Renal cortex interstitium (tissue), 15 donors: ENCODE measurements at places on chromosomes 3 and 15. TPM values are rescaled to one million over a fixed set of nuclear protein-coding genes. Genes with fewer than 3 reads are reported as not detected.

The GUCA1C gene
- 0.35 TPM for polyA plus RNA-seq

DNA sequence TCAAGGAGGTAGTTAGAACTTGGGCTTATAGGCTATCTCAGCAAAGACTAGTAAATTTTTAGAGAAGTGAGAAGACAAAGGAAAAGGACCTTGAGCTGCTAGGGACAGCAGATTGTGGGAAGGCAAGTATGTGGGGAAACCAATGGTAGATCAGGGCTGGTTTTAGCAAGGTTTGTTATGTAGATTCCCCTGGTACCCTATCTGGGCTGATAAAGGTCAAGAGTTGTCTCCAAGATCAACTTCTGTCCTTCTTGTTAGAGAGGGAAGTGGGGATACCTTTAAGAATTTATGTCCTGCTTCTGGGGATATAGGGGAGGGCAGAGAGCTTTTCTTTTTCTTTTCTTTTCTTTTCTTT lies 28.9 kb downstream of the KAT2B start:
- DNase-seq, result no peak

DNA sequence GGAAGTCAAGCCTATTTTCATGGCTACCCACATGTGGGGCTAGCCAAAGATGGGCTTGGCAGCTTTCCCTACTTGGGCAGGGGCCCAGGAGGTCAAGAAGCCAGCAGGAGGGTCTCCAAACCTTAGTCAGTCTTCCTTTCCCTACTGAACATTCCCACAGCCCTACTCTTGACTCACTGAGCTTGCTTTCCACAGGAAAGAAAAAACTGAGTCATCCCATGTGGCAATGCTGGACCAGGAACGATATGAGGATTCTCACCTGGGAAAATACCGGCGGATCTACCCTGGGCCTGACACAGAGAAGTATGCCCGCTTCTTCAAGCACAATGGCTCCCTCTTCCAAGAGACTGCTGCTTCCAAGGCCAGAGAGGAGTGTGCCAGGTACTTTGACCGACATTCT lies 3.7 kb upstream of the NGRN start:
- no peak for DNase-seq

DNA sequence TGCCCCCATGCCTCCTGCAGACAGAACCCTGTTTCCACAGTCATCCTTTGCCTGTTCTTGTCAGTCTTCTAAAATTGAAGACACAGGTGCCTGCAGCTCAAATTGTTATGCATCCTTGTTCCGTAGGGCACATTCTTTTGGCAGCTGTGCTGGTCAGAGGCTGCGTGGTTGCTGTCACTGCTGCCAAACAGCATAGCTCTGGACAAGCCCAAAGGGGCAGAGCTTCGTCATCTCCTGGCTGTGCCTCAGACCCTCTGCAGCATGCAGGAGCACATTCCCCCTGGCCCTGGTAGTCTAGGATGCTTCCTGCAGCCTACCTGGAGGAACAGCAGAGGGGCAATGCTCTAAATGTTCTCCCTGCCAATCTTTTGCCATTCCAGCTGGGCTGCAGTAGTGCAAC lies 2.1 kb upstream of the FBXL22 start:
- no peak for DNase-seq

The PKM gene
- polyA plus RNA-seq, result 636 TPM

DNA sequence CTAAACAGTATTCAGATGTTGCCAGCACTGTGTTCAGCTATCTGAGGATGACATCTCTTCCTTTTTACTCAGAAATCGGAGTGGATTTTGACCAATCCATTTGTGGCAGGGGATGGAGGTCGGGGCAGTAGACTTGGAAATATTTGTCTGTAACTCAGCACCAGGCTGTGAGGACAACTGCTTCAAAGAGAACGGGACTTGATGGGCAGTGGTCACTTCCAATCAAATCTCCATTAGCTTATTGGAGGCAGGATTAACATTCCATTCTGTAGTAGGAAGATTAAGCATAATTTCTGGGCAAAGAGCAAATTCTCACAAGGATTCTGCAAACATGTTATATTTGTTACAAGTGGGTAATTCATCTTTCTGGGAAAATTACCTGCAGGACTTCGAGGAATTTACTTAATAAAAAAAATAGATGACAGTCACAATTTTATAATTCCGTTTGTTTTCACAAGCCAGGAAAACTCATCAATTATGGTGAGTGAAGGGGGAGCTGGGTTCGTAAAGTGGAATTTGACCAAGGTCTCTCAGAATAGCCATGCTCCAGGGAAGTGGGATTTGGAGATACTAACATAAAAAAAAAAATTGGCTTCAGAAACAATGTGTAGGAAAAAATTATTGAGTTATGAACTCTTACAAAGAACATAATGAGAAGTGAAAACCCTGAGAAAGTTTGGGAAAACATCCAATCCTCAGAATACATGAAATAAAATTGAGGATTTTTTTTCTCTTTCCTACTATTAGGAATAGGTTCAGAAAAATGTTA lies 18.1 kb downstream of the CRABP1 start:
- no peak for DNase-seq

The CPA3 gene
- 0.20 TPM for polyA plus RNA-seq

- no peak for DNase-seq
Observed at GRCh38 chr15:83200589-83200988, 7.0 kb downstream of the HDGFL3 start.

The ANKRD34C gene
- polyA plus RNA-seq, result 0.01 TPM

DNA sequence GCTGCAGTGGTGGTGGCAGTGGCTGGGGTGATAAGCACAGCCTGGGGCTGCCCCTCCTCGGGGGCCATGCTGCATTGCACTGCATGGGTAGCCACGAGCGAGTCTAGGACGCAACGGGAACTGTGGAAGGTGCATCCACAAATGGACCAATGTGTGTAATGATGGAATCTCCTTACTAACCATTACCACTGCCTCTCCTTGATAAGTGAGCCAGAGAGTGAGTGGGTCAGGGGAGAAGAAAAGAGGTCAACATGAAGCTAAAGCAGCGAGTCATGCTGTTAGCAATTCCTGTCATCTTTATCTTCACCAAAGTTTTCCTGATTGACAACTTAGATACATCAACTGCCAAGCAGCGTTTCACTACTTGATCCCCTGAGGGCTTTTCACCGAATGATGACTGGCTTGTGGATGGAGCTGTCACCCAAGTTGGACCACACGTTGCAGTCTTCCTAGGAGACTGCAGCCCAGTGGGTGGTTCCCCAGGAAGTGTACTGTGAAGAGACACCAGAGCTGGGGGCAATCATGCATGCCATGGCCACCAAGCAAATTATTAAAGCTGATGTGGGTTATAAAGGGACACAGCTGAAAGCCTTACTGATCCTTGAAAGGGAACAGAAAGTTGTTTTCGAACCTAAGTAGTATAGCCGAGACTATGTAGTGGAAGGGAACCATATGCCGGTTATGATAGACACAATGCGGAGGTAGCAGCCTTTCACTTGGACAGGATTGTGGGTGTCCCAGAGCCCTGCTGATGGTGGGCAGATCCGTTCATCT lies 20.6 kb downstream of the SAMD7 start:
- no peak for DNase-seq

- no peak for DNase-seq
Observed at GRCh38 chr15:99435877-99436541, 129.8 kb upstream of the MEF2A start.

The GOLGA6A gene
- 0.51 TPM for polyA plus RNA-seq

The GRAMD1C gene
- polyA plus RNA-seq, result 30.6 TPM

The LRRIQ4 gene
- polyA plus RNA-seq, result 0.17 TPM

DNA sequence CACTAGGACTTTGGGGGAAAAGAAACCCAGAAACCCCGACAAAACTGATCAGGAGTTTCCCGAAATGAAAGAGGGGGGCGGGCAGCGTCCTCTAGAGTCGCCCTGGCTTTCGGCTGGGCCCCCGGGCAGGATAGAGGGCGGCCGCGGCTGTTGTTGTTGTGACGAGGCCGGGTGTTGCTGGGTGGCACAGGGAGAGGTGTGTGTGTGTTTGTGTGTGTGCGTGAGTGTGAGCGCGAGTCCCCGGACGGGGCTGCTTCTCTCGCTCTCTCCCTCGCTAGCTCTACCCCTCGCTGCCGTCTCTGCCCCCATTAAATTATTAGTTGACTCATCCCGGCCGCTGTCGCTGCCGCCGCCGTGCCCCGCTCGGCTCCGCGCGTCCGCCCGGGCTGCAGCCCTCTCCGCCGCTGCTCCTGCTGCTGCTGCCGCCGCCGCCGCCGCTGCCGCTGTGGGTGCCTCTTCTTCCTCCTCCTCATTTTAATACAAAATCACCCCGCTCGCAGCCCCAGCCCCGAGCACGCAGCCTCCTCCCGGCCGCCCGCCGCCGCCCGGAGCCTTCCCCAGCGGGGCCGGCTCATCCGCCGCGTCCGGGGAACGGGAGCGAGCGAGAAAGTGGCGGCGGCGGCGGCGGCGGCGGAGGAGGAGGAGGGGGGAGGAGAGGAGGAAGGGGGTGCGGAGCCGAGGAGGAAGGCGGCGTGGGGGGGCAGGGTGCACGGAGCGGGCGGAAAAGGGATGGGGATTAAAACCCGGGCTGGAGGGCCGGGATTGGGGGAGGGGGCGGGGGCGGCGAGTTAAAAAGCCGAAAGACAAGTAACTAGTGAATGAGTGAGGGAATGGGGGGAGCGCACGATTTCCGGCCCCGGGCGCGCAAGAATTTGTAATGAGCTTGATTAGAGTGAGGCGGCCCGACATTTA lies at the start of gene SATB1:
SATB1 (minus strand) TSS at position 611 of the 912 bp plus-strand sequence. CDS start 4,372 bp downstream, outside the sequence.
- peak; percentile 69 for DNase-seq

- DNase-seq, result no peak
Observed at GRCh38 chr3:38834110-38834509, 18.1 kb upstream of the SCN10A start.

The TYRO3 gene
- 175 TPM for polyA plus RNA-seq

The EIF4E3 gene
- polyA plus RNA-seq, result 14.9 TPM

DNA sequence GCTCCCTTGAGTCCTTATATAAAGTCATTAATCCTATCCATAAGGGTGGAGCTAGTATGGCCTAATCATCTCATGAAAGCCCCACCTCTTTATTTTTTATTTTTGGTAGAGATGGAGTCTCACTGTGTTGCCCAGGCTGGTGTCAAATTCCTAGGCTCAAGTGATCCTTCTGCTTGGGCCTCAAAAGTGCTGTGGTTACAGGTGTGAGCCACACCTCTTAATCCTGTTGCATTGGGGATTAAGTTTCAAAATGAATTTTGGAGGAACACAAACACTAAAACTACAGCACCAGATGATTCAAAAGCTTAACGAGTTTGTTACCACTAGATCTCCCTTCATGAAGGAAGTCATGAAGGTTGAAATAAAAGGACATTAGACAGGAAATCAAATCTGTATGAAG lies 27.7 kb downstream of the RAB7A start:
- DNase-seq, result no peak

- DNase-seq, result no peak
Observed at GRCh38 chr3:107013641-107014040, 363.6 kb upstream of the CCDC54 start.

GRCh38 chr15:51048308-51048707 lies 46.4 kb downstream of the TNFAIP8L3 start:
- DNase-seq, result no peak

DNA sequence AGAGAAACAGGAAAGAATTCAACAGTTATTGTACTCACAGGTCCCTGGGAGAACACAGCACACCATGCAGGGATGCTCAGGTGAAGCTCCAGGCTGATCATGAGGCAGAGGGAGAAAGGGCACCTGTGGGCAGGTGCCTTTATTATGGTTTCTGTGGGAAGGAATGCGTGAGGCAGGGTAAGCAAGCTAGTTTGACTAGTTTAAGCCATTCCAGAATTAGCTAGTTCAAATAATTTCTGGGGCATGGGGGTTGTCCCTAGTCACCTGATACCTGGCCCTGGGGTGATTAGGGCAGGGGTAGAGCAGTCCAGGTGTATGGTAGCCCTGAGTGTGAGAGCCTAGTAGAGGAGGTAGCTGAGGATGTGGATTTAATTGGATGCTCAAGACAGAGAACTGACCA lies 47.9 kb upstream of the DCLK3 start:
- no peak for DNase-seq

GRCh38 chr3:46187876-46188275 lies 20.2 kb downstream of the CCR1 start:
- DNase-seq, result no peak

- DNase-seq, result no peak
Observed at GRCh38 chr3:194485881-194486539, 792 bp downstream of the ATP13A3 start.

The GOLGA8Q gene
- 1.9 TPM for polyA plus RNA-seq

The RLBP1 gene
- polyA plus RNA-seq, result not detected

DNA sequence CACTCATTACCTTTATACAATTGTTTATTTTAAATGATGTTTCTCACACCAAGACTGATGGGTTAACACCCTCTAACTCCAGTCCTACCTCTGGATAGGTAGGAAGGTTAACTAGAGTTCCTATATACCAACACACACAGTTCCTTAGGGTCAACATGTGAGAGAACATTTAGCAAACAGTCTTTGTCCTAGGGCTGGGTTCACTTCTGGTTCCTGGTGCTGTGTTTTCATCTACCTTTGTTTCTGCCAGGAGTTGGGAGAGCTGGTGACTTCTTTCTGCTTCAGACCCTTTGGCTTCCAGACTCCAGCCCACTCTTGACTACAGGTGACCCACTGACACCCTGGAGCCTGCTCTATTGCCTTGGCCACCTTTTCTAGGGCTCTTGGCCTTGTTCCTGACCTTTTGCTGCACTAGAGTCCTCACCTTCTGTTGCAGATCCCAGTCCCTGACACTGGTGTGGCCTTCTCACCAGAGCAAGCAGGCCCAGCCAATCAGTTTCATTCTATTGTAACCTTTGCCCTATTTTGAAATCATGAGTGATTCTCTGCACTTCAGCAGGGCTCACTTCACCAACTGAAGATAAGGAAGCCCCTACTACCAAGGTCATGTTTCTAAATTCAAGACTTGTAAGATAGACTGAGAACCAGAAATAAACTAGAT lies 50.0 kb upstream of the SECISBP2L start:
- DNase-seq, result no peak

The EPHB3 gene
- 29.5 TPM for polyA plus RNA-seq

DNA sequence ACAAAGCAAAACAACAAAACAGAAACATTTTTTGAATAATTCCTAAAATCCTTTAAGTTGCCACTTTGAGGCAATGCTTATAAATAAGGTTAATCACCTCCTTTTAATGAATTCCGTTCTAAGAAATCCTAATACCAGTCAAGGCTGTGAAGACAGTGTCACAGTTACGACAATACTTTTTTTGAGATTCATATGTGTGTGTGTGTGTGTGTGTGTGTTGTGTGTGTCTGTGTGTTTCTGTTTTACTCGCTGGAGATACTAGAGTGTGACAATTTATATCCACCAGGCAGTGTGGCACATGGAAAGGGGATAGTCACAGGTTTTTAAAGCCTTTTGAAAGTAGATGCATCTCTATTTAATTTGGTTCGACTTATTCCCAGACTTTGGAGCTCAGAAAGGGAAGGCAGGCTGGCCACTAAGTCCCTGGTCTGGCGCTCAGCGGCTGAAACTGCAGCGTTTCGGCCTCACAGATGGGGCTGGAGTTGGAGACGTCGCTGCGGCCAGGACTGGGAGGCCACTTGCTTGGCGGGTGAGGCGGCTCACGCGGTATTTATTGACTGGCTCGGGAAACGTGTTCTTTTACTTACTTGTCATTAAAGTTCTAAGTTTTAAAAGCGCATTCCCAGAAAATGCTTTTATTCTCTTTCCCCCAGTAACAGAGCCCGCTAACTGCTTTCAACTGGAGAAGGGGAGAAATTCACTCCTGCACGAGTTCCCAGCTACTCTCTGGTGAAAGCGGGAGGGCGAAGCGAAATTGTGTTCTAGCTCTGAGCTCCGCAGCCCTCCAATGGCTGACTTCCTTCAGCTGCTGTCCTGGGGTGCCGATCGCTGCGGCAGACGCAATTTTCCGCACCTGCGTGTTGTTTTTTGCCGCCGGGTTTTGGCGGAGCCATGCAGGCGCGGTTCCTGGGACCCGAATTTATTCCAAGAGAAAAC lies 13.7 kb downstream of the ZIC1 start:
- DNase-seq, result no peak

The FMN1 gene
- polyA plus RNA-seq, result 16.9 TPM

GRCh38 chr3:131917006-131917405 lies 117.8 kb downstream of the CPNE4 start:
- DNase-seq, result no peak

- no peak for DNase-seq
Observed at GRCh38 chr3:45084820-45085816, 59.0 kb downstream of the CLEC3B start.
